Activated naive CD8-positive, alpha-beta T cell treated with anti-CD3 and anti-CD28 coated beads for 36 hours (primary cell): ENCODE measurements at places on chromosomes 5 and 9.

DNA sequence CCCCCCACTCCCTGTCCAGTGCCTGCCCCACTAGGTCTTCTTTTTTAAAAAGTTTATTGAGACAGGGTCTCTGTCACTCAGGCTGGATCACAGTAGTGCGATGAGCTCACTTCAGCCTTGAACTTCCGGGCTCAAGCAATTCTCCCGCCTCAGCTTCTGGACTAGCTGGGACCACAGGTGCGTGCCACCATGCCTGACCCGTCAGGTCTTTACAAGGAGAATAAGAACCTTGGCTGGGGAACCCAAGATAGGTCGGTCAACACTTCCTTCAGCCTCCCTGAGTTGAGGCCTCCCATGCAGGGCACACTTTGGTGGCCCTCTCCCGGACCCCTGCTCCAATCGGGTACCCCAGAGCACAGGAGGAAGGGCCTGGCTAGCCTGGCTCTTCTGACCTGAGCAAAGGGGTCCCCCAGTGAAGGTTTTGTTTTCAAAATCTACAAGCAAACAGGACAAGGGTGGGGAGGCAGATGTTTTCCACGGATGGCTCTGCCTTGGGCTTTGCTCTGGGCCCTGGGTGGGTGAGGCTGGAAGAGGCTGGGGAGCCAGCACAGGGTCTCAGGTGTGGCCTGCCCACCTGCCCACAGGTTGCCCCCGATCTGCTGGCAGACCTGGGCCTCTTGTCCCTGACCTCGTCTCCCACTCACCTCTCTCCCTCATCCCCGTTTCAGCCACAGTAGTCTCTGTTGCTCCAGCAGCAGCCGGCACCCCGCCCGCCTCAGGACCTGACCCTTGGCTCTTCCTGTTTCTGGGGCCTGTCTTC lies 108.7 kb upstream of the PHYKPL start:
- H3K27me3 ChIP-seq, result no peaks in the 10 kb centered on the region
- H3K4me3 ChIP-seq, result no peak overlapping the region
- no peaks in the 10 kb centered on the region for H3K36me3 ChIP-seq
- no peaks in the 10 kb centered on the region for H3K4me1 ChIP-seq

- no peak for DNase-seq
- no peak overlapping the region for H3K4me3 ChIP-seq
- peaks cover 4% of the 10 kb centered on the region for H3K27me3 ChIP-seq
- H3K4me1 ChIP-seq, result peaks cover 6% of the 10 kb centered on the region
- H3K27ac ChIP-seq, result no peak overlapping the region
These were observed 20.8 kb downstream of the ENHO start for GRCh38 chr9:34501889-34502425.

DNA sequence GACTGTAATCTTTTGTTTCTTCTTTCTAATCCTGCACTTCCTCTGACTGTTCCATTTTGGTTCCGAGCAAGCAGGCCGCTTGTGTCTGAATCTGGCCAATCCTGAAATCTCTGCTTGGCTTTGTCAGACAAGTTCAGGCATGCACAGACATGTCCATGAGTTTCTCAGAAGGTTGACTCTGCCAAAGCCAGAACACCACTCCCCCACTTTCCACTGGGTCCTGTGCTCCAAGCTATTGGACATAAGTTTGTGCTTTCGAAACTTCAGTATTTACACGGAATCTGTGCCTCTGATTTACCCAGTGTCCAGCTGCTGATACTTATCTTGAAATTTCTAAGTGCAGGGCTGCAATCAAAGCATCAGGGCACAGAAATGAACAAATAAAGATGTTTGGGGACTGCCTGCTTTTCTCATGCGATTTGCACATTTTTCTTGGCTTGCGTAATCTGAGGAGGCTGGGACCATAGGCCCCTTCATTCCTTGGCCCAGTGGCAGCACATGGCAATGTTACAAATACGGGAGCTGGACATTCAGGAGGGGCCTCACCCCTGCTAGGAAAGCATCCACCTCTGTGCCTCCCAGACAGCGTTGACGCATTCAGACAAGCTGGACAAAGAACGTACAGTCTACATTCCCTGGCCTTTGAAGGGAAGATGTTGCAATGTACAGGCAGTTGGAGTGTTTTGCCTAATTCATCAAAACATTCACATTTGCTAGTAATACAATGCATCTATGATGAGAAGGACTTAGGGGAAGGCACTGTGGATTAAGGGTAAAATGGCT lies 209.2 kb upstream of the PAPPA start:
- H3K4me1 ChIP-seq, result no peaks in the 10 kb centered on the region
- H3K4me3 ChIP-seq, result no peak overlapping the region
- H3K36me3 ChIP-seq, result no peaks in the 10 kb centered on the region
- no peak overlapping the region for H3K27ac ChIP-seq
- no peaks in the 10 kb centered on the region for H3K27me3 ChIP-seq
- DNase-seq, result no peak

DNA sequence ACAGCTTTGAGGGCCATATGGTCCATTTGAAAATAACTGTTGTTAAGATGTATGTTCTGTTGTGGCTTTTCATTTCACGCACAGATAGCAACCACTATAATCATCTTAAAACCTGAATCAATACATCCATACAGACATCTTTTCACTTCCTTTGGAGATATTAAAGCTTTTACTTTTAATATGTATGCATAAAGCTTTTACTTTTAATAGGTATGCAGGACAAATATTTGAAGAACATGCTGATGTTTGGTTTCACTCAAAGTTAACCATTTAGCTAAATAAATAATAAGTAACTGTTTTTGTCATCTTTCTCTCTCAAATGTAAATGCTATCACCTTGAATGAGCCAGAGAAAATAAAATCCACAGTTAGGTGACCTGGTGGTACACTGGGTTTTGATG lies 108.6 kb downstream of the OXCT1 start:
- peaks cover 52% of the 10 kb centered on the region for H3K36me3 ChIP-seq
- H3K4me1 ChIP-seq, result peaks cover 10% of the 10 kb centered on the region
- H3K27me3 ChIP-seq, result no peaks in the 10 kb centered on the region
- DNase-seq, result no peak
- no peak overlapping the region for H3K27ac ChIP-seq
- H3K4me3 ChIP-seq, result no peak overlapping the region

DNA sequence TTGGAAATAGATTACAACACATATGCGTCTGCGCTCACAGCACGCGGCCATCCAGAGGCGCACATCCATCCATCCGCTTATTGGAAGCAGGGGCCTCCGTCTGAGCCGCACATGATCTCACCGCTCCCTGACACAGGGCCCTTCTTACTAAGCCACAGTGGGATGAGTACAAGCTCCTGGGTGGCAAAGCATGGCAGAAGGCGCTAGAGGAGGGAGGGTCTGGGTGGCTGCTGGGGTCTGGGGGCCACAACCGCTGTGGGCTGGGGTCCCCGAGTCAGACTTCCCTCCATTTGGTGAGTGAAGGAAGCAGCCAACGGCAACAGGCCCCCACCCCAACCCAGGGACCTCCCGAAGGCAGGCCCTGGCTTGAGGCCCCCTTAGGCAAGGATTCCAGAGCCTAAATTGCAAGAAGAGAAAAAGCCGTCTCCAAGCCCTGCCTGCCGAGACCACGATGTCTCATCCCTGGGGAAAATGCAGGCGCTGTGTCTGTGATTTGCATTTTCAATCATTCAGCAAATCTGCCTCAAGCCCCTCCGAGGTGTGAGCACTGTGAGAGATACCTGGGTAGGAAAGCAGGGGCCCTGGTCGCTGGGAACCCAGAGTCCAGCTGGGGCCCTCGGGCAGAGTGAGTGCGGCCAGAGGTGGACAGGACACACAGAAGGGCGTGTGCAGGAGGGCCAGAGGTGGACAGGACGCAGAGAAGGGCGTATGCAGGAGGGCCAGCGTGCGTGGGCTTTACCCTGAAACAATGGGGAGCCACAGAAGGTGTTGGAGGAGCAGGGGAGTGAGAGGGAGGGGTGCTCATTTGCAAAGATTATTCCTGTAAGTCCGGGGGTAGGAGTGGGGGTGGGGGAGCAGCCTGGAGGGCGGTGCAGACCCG lies 135.7 kb downstream of the OLFM1 start:
- no peak for DNase-seq
- H3K36me3 ChIP-seq, result no peaks in the 10 kb centered on the region
- no peak overlapping the region for H3K4me3 ChIP-seq
- no peak overlapping the region for H3K27ac ChIP-seq

DNA sequence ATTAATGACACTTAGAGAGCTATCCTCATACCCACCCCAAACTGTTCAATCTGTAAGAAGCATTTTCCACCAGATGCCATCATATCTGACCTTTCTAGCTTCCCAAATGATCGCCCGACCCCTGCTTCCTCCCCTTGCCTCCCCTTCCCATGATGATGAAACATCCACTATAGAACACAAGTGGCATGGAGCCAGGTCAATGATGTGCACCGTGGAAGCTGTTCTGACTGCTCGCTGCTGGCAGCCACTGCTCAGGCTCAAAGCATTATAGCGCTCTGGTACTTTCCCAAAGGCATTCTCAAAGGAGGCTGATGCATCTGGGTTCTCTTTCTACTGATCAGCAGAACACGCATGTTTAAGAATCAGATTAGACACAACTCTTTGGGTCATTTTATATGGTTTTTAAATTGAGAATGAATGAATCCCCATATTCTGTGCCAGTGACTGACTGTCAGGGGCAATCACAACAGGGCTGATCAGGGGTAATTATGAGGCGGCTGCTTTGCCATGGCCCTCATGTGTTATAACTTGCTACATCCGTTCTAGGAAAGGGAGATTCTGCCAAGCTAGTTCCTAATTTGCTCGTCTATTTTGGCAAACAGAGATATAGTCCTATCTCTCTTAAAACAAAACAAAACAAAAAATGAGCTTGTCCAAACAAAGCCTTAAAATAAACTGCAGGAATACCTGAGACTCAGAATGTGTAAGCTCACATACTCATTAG lies 343.7 kb downstream of the ENC1 start:
- H3K4me1 ChIP-seq, result no peaks in the 10 kb centered on the region
- no peaks in the 10 kb centered on the region for H3K36me3 ChIP-seq
- H3K4me3 ChIP-seq, result no peak overlapping the region
- H3K27ac ChIP-seq, result no peak overlapping the region

DNA sequence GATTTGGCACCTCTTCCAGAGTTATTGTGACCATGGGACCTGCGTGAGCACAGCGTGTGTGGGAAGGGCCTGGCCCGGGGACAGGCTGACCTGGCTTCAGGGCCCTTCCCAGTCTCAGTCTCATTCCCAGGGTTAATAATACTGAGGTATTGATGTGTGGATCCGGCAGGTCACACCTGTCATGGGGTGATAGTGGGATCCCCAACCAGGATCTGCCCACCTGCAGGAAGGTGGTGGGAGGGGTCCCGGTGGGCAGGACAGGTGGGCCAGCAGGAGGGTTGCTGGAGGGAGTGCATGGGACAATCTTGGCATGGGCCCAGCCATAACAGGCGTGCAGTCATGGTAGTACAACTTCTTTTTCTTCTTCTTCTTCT lies 55.4 kb downstream of the COL15A1 start:
- no peaks in the 10 kb centered on the region for H3K27me3 ChIP-seq
- no peaks in the 10 kb centered on the region for H3K36me3 ChIP-seq
- no peak overlapping the region for H3K27ac ChIP-seq
- no peak for DNase-seq
- H3K4me3 ChIP-seq, result no peak overlapping the region

DNA sequence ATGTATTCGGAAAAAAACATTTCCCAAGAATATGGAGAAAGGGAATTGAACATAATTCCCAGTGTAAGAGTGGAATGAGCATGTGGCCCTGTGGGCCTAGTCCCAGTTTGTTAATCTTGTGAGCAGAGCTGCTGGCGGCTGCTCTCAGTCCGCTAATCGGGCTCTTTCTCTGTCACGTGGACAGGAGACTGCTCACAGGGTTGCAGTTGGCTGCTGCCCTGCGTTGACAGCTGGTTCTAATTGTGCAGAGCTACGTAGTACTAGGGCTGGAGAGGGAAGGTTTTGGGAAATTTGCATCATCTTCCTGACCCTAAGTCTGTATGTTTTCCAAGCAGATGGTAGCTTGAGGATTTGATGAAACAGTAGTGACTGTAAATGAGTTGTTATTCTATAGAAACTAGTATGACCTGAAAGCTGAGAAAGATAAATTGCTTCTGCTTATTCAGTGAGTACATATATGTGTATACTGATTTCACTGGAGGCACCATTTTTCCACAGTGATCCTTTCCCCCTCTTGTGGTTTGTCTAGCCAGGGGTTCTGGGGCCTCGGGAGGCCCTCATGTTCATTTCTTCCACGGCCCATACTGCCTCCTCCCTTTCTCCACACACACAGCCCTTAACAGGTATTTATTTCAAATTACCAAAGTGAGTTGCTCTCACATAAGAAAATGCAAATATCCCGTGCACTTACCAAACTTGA lies 100.6 kb downstream of the ANGPTL2 start:
- no peak for DNase-seq
- no peak overlapping the region for H3K27ac ChIP-seq
- peaks cover 2% of the 10 kb centered on the region for H3K4me1 ChIP-seq

- peaks cover 25% of the 10 kb centered on the region for H3K4me1 ChIP-seq
- H3K27ac ChIP-seq, result peak overlapping the region; percentile 69
- H3K4me3 ChIP-seq, result no peak overlapping the region
- peaks cover 44% of the 10 kb centered on the region for H3K36me3 ChIP-seq
- DNase-seq, result no peak
These were observed 84.6 kb downstream of the USP20 start for GRCh38 chr9:129919841-129920240.

DNA sequence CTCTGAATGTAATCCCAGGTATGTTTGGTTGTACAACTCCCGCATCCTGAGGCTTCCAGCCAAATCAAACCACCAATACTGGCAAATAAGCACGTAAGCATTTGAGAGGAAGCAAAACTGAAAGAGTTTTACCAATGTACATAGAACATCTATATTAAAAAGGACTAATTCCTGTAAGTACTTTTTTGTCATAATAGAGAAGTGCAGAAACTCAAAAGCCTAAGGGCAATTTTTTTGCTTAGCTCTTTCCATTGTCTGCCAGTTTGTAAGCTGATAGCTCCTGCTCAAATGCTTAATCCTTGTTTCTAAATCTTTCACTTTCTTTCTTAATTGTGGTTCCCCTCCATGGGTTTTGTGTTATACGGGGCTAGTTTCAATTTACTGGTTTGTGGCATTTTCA lies 1151.8 kb downstream of the CDH12 start:
- no peak overlapping the region for H3K27ac ChIP-seq
- H3K4me3 ChIP-seq, result no peak overlapping the region
- H3K36me3 ChIP-seq, result no peaks in the 10 kb centered on the region
- no peak for DNase-seq
- no peaks in the 10 kb centered on the region for H3K4me1 ChIP-seq
- H3K27me3 ChIP-seq, result no peaks in the 10 kb centered on the region

GRCh38 chr5:143835251-143835650 lies 23.3 kb downstream of the HMHB1 start:
- H3K4me1 ChIP-seq, result peaks cover 6% of the 10 kb centered on the region
- H3K27me3 ChIP-seq, result no peaks in the 10 kb centered on the region
- H3K36me3 ChIP-seq, result no peaks in the 10 kb centered on the region
- no peak for DNase-seq
- H3K4me3 ChIP-seq, result no peak overlapping the region
- no peak overlapping the region for H3K27ac ChIP-seq

- peaks cover 77% of the 10 kb centered on the region for H3K4me1 ChIP-seq
- no peak for DNase-seq
- peak overlapping the region; percentile 79 for H3K27ac ChIP-seq
- H3K27me3 ChIP-seq, result peaks cover 3% of the 10 kb centered on the region
- H3K36me3 ChIP-seq, result peaks cover 32% of the 10 kb centered on the region
- H3K4me3 ChIP-seq, result no peak overlapping the region
These were observed 24.0 kb upstream of the ADAM19 start for GRCh38 chr5:157599565-157599964.
